ENCODE measurements at places on chromosomes 2 and 18.

GRCh38 chr18:6830916-6831315, 101.4 kb downstream of the ARHGAP28 start:
- no peak for DNase-seq

- no peak for DNase-seq
Measured at GRCh38 chr2:85167479-85167878, 34.3 kb downstream of the TCF7L1 start.

DNA sequence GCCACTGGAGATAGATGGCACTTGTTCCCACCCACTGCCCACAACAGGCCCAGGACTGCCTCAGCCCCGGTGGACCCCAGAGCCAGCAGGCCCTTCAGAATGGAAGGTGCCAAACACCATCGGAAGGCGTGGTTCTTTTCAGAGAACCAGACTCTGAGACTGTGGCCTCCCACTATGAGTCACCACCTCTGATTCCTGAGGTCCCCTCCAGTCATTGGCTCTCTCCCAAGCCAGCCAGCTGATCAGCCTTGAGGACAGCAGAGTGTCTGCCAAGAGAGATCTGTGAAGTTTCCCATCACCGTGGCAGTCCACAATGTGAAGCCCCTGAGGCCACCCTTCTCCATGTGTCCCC, 10.4 kb upstream of the MAP3K2 start:
- DNase-seq = peak; percentile 88

DNA sequence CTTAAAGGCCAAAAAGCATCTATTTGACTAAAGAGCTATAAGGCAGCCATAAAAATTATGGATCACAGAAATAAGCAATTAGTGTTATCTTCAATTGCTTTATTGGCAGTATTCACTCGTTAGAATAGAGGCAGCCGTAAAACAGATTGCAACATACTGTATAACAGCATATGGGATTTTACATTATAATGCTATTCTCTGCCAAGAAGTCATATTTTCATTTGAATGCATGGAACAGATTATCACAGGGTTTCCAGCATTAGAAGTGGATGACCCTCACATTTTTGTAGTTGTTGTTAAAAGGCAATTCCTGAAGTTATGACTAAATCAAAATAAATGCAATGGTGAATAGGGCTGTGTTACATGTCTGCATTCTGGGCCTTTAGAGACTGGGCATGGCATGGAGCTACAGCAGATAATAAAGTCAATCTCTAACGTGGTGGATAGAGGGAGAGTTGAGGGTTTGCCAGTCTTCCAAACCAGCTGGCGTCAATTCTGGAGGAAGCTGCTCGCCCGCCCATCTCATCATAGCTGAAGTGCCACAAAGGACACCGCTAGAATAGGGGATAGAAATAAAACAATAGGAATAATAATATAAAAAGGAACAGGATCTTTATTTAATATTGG, 155.4 kb upstream of the VRK2 start:
- DNase-seq = no peak

- DNase-seq = no peak
Measured at GRCh38 chr2:127101756-127102477, 5.0 kb downstream of the BIN1 start.

DNA sequence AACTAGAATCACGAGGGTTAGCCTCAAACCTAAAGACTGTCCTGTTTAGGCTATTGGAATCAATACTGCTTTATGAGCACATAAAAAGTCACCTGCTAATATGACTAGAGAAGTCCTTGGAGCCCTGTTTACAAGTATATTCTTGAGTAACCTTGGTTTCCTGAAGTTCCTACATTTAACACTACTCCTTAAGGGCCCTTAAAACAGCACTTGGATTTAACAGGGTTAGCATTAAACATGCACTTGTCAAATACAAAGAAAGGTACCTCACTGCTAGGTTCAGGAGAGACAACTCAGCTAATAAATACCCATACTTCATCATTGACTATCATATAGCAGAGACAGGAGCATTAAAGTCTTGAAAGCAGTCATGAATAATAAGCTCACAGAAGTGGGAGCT, 96.7 kb downstream of the SLC5A7 start:
- DNase-seq = no peak

DNA sequence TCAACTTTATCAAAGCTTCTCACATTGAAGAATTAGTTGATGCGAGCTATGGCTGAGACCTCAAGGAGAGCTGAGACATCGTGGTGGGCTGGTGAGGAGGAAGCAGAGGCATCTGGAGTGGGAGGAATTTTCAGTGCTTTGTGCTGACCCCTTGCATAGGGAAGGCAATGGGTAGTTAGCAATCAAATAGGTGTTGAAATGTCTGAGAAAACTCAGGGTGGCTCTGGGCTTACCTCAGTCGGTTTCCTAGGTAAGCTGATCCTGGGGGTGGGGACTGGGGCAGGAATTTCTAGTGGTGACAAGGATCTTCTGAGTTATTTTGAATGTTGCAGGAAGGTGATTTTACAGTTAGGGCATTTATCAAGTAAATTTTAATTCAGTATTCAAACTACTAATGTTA, 20.7 kb upstream of the DPP10 start:
- DNase-seq = no peak

All from suppressor macrophage treated with lipopolysaccharide for 1 hour (primary cell).